ENCODE measurements at places on chromosomes 3 and 15. TPM values are rescaled to one million over a fixed set of nuclear protein-coding genes. Genes with fewer than 3 reads are reported as not detected.

The UCN2 gene
- total RNA-seq, result not detected

The SLC15A2 gene
- 1.2 TPM for total RNA-seq

The SIDT1 gene
- total RNA-seq, result 1.5 TPM

The ALDH1A2 gene
- total RNA-seq, result 7.5 TPM
